ENCODE measurements at places on chromosomes 3 and 15. TPM values are rescaled to one million over a fixed set of nuclear protein-coding genes. Genes with fewer than 3 reads are reported as not detected.

- no peaks in the 10 kb centered on the region for H3K27me3 ChIP-seq
- no peak overlapping the region for H3K4me3 ChIP-seq
- H3K27ac ChIP-seq = no peak overlapping the region
- no peak for DNase-seq
- no peaks in the 10 kb centered on the region for H3K36me3 ChIP-seq
Measured at GRCh38 chr3:132519914-132520313, 77.2 kb upstream of the ACKR4 start.

Gene STAC
- total RNA-seq = 0.85 TPM

Gene ROPN1
- total RNA-seq = not detected

GRCh38 chr3:179046497-179047353, 24.9 kb downstream of the ZMAT3 start:
- H3K4me3 ChIP-seq = no peak overlapping the region
- H3K27ac ChIP-seq = no peak overlapping the region
- H3K27me3 ChIP-seq = no peaks in the 10 kb centered on the region
- no peaks in the 10 kb centered on the region for H3K36me3 ChIP-seq
- no peak for DNase-seq

- no peaks in the 10 kb centered on the region for H3K36me3 ChIP-seq
- no peak for DNase-seq
- H3K4me3 ChIP-seq = no peak overlapping the region
- H3K27me3 ChIP-seq = no peaks in the 10 kb centered on the region
Measured at GRCh38 chr3:33982269-33982798, 183.9 kb downstream of the PDCD6IP start.

GRCh38 chr3:156792945-156793344, 33.2 kb upstream of the LEKR1 start:
- no peaks in the 10 kb centered on the region for H3K36me3 ChIP-seq
- H3K4me3 ChIP-seq = no peak overlapping the region
- peaks cover 2% of the 10 kb centered on the region for H3K27me3 ChIP-seq
- no peak for DNase-seq
- no peak overlapping the region for H3K27ac ChIP-seq

DNA sequence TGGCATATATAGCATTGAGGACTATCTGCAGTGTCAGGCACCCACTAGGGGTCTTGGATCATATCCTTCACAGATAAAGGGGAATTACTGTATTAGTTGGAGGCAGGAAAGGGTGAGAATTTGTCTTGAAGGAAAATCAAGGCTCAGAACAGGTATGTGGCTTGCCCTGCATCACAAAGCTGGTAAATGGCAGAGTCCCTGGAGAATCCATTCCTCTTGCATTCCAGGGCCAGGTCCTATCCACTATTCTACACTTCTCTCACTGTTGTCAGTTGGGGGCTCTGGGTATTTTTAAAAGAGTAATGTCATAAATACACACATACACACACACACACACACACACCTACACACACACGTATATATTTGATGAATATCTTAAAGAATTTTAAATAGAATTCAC, 19.8 kb upstream of the FGF12 start:
- H3K4me3 ChIP-seq = no peak overlapping the region
- H3K4me1 ChIP-seq = no peaks in the 10 kb centered on the region
- no peak overlapping the region for H3K27ac ChIP-seq
- no peak for DNase-seq
- H3K27me3 ChIP-seq = no peaks in the 10 kb centered on the region

GRCh38 chr3:39097716-39098472, 9.5 kb downstream of the GORASP1 start:
- no peaks in the 10 kb centered on the region for H3K36me3 ChIP-seq
- no peak overlapping the region for H3K27ac ChIP-seq
- H3K4me3 ChIP-seq = no peak overlapping the region
- DNase-seq = no peak
- peaks cover 4% of the 10 kb centered on the region for H3K4me1 ChIP-seq

GRCh38 chr15:86162172-86162591, 82.5 kb downstream of the AGBL1 start:
- no peak for DNase-seq
- no peak overlapping the region for H3K27ac ChIP-seq
- no peaks in the 10 kb centered on the region for H3K4me1 ChIP-seq
- H3K27me3 ChIP-seq = no peaks in the 10 kb centered on the region
- H3K36me3 ChIP-seq = no peaks in the 10 kb centered on the region
- no peak overlapping the region for H3K4me3 ChIP-seq

GRCh38 chr3:49351521-49352011, 6.6 kb downstream of the GPX1 start:
- no peaks in the 10 kb centered on the region for H3K36me3 ChIP-seq
- H3K4me1 ChIP-seq = peaks cover 3% of the 10 kb centered on the region
- DNase-seq = no peak
- H3K4me3 ChIP-seq = no peak overlapping the region

DNA sequence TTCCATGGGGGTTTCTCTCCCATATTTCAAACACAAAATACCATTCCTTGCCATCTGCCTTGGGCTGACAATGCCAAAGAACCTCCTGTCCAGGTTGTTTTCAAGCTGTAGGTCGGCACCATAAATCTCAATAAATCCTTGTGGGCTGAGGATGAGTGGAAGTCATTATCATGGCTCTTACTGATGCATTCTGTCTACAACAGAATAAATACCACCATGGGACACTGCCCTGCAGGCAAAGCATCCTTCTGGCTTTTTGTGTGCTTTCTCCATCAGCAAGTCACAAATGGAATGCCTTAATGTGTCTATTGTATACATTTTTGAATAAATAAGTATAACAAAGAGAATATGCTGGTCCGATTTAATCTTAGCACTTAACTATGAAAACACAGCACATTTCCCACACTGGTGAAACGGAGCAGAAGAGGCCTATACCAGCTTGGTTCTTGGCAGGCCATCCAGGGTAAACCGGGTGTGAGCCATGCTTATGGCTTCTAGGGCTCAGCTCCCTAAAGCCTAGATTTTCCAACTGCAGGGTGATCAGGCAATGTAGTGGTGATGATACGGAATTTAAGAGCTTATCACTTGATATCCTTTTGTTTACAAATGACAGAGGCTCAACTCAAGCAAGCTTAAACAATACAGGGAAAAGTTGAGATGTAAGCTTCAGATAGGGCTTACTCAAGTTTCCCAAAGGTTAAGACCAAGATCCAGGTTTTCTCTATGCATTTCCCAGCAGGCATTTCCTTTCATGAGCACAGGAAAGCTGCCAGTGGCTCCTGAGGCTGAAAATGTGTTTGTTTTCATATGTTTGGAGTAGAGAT, 133.2 kb upstream of the LRTM1 start:
- H3K4me1 ChIP-seq = no peaks in the 10 kb centered on the region
- no peak overlapping the region for H3K4me3 ChIP-seq
- no peaks in the 10 kb centered on the region for H3K27me3 ChIP-seq
